ENCODE measurements at places on chromosomes 6 and 20. TPM values are rescaled to one million over a fixed set of nuclear protein-coding genes. Genes with fewer than 3 reads are reported as not detected.

HSPA1L gene
- polyA plus RNA-seq, result 0.39 TPM

CLDN20 gene
- polyA plus RNA-seq, result not detected

MYB gene
- 2.5 TPM for polyA plus RNA-seq

UST gene
- 2.4 TPM for polyA plus RNA-seq

PPP1R3G gene
- polyA plus RNA-seq, result 0.92 TPM

THBS2 gene
- polyA plus RNA-seq, result 2.5 TPM

ERGIC3 gene
- 148 TPM for polyA plus RNA-seq

C6orf15 gene
- polyA plus RNA-seq, result not detected

LY6G6D gene
- 1.3 TPM for polyA plus RNA-seq

COL20A1 gene
- polyA plus RNA-seq, result not detected

DBNDD2 gene
- polyA plus RNA-seq, result 31.0 TPM

HLA-DRB1 gene
- polyA plus RNA-seq, result 40.3 TPM

EDN1 gene
- 1.5 TPM for polyA plus RNA-seq

MOCS1 gene
- polyA plus RNA-seq, result 5.9 TPM

GRM1 gene
- not detected for polyA plus RNA-seq

PPP1R14C gene
- 12.4 TPM for polyA plus RNA-seq

GPR6 gene
- not detected for polyA plus RNA-seq

TREM2 gene
- polyA plus RNA-seq, result 0.84 TPM

DEFB124 gene
- polyA plus RNA-seq, result 0.16 TPM

RARS2 gene
- polyA plus RNA-seq, result 7.9 TPM

KIAA0408 gene
- 2.1 TPM for polyA plus RNA-seq

IL17F gene
- polyA plus RNA-seq, result not detected

IPCEF1 gene
- polyA plus RNA-seq, result 0.65 TPM

CCM2L gene
- polyA plus RNA-seq, result 1.8 TPM

TAGAP gene
- polyA plus RNA-seq, result 0.76 TPM

PARD6B gene
- polyA plus RNA-seq, result 6.5 TPM

LPA gene
- polyA plus RNA-seq, result 0.01 TPM

BMP5 gene
- polyA plus RNA-seq, result 0.04 TPM

VPS16 gene
- polyA plus RNA-seq, result 35.8 TPM

SYTL3 gene
- polyA plus RNA-seq, result 2.4 TPM

SNX9 gene
- 78.0 TPM for polyA plus RNA-seq

MYO6 gene
- polyA plus RNA-seq, result 53.1 TPM

MYMX gene
- polyA plus RNA-seq, result 0.05 TPM

ETV7 gene
- 3.3 TPM for polyA plus RNA-seq

DUSP22 gene
- 37.4 TPM for polyA plus RNA-seq

PXMP4 gene
- 5.8 TPM for polyA plus RNA-seq

STK38 gene
- polyA plus RNA-seq, result 32.2 TPM

LGSN gene
- polyA plus RNA-seq, result not detected

ECT2L gene
- 0.04 TPM for polyA plus RNA-seq

ATP6V1G2 gene
- polyA plus RNA-seq, result 0.32 TPM

ADGRB3 gene
- polyA plus RNA-seq, result 0.08 TPM

TREML4 gene
- not detected for polyA plus RNA-seq

SIGLEC1 gene
- polyA plus RNA-seq, result 1.4 TPM

ADAM33 gene
- polyA plus RNA-seq, result 27.3 TPM
